ENCODE measurements at places on chromosomes 1 and 21.

- DNase-seq, result peak; percentile 24
These were observed 50.0 kb downstream of the TBCE start for GRCh38 chr1:235417086-235417697.

DNA sequence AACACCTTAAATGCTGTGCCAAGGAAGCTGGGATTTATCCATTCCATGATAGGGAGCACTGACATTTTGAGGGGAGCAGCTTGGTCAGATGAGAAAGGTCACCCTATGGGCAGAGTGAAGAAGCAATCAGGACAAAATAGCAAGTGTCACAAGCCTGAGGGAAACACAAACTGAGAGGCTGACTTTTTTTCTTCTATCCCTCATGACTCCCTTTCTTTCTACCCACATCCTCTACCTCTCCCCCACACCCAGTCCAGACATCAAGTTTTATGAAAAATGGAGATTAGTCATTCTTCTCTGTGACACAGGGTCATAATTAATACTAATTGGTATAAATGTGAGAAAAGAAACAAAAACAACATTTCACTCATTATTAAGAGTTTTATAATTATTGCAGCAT is 103.1 kb downstream of the SLC25A24 start:
- DNase-seq, result no peak

DNA sequence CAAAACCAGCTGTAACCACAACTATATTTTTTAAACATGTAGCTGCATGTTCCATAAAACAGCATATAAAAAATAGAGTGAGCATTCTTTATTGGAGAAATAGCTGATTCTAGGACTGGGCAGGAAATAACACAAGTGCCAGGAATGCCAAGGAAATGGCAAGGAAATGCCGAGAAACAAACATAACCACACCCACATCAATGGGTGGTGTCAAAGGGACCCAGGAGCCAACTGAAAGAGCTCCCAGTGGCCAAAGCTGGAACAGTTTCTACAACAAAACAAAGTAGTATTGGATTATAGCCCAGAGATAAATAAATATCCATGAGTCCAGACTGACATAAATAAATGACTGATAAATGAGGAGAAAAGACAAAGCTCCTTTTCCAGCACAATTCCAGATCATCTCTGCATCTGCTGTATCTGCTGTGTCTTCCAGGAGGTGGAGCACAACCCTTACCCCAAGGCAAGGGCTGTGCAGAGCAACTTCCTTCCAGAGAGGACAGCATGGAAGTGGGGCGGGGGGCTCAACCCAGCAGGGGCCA is 28.1 kb downstream of the ADARB1 start:
- DNase-seq, result no peak

DNA sequence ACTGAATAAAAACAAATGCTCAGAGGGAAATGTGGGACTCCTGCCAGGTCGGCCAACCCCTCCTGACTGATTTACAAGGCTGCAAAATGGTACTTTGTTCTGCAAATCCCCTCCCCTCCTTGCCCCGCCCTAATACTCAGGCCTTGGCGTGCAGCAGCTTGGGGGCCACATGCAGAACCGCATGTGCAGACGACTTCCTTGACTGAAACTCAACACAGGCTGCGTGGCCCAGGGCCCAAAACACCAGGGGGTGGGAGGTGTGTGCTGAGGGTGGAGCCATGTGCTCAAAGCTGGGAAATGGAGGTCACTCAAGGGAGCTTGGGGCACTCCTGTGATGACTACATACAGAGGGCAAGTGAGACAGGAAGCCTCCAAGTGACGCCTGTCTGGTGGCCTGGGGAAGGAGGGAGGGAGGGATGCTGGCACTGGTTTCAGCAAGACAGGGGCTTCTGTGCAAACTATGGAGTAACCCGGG is 87.2 kb downstream of the MRPL37 start:
- DNase-seq, result peak; percentile 21

GRCh38 chr1:41809692-41810091 is 109.0 kb downstream of the HIVEP3 start:
- no peak for DNase-seq

DNA sequence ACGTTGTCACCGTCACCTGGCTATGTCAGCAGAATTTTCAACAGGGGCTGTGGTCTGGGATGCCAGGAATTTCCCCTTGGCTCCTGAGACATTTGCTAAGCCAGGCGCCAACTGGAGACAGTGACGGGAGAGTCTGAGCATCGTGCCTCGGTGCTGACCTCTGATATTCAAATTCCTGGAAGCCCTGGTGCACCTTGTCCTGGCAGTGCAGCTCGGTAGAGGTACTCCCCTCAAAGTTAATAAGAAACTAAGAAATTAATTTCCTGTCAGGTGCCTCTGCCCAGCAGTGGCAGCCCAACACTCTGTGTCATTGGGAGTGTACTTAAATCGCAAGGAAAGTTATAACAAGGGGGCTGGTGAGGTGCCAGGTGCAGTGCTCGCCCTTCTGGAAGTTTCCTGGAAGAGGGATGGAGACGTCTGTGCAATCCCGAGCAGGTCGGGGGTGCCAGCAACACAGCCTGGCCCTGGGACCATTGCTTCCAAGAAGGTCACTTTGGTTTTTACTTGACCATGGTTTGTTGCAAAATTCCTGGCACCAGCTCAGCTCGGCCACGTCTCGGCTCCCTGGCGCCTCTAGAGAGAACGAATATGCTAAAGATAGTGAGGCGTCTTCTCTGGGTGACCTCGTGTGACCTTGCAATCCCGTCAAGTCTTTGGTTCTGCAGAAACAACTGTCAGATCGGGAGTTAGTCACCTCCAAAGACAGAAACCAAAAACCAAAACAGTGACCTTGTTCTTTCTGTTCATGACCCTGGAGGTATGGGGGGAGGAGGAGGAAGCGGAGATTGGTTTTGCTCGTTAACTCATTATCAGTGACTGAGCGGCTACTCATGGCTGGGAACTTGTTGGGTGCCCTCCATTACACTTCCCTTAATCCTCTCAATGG is 149.5 kb upstream of the VAMP3 start:
- DNase-seq, result no peak

Data from stimulated activated CD4-positive, alpha-beta T cell treated with anti-CD3 and anti-CD28 coated beads, TNF-alpha, amount 100 ng/mL, for 1 hour (primary cell).